CD4-positive, alpha-beta T cell treated with Interleukin-1 beta for 1 hour (primary cell): ENCODE measurements at places on chromosomes 11 and 22.

GRCh38 chr11:116893906-116894305, 56.5 kb upstream of the APOA1 start:
- DNase-seq: no peak

- no peak for DNase-seq
Observed at GRCh38 chr11:116539836-116540418, 232.9 kb downstream of the BUD13 start.

GRCh38 chr11:61033417-61033816, 61.9 kb downstream of the CD6 start:
- no peak for DNase-seq

- no peak for DNase-seq
Observed at GRCh38 chr11:76131671-76132631, 74.4 kb downstream of the WNT11 start.

DNA sequence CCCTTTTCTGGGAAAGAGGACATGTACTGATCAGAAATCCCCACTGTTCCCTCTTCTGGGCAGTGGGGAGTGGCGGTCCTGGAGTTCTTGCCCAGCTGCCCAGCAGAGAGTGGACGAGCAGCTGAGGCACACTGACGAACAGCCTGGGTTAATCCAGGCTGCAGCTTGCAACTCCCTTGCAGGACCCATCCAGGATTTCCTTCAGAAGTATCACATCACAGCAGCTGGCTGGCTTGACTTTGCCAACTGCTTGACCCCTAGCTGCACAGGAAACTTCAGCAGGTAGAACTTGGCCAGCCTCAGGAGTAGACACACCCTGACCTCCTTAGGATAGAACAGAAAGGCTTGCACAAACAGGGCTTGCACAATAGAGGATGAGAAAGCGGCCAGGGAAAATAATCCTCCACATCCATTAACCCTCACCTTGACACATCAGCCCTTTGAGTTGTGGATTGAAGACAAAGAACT, 27.9 kb upstream of the FZD4 start:
- no peak for DNase-seq
